COR-L47 (cell line): ENCODE measurements at places on chromosomes 13 and 19.

- no peak for DNase-seq
These were observed 3.1 kb upstream of the BCL3 start for GRCh38 chr19:44745341-44745831.

DNA sequence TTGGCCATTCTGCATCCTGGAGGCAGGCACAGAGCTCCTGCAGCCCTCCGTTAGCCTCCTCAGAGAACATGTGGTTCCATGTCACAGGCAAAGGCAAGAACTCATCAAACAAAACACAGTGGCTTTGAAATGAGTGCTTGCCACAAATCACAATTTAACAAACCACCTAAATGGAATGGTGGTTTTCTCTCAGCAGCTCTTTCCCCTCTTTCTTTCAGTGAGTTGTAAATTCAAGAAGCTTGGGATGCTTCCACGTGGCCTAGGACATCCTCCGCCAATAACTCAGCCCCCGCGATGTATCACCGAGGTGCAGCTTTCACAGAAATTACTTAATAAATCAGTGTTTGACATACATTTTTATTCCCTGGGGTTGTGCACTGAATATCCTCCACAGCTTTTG lies 65.4 kb upstream of the RFC3 start:
- DNase-seq: no peak

DNA sequence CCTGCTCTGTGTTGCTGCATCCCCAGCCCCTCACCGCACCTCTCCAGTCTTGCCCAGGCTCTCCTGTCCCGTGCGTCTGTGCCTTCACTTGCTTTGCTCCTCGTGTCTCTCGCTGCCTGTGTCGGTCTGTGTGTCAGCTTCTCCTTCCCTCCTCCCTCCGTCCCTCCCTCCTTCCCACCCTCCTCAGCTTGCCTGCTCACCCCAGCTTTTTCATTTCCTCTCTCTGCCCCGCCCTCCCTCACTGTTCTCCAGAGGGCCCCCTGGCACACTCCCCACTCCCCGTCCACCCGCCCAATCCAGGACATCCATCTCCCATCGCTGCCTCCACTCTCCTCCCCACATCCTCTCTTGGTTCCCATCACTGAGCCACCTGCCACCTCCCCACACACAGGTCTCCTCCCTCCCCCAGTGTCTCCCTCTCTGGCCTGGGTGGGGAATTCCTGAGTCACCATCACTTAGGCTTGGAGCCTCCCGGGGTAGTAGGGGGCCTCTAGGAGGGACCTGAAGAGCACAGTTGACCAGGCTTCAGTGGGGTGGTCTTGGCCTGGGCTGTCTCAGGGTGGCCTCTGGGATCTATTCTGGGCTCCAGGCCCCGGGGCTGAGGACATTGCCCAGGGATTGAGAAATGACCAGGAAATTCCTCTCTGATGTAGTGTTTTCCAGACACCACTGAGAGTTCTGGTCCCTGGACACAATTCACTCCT lies at the start of gene PTGIR:
PTGIR (minus strand) TSS at position 132 of the 704 bp plus-strand sequence. CDS start 864 bp downstream, outside the sequence.
- no peak for DNase-seq

- DNase-seq: no peak
These were observed 6.3 kb downstream of the TEX101 start for GRCh38 chr19:43420954-43421353.

- DNase-seq: peak; percentile 64
These were observed 823 bp downstream of the TLE5 start for GRCh38 chr19:3061182-3062161.

GRCh38 chr19:2255112-2255845 lies 938 bp downstream of the JSRP1 start:
- no peak for DNase-seq

DNA sequence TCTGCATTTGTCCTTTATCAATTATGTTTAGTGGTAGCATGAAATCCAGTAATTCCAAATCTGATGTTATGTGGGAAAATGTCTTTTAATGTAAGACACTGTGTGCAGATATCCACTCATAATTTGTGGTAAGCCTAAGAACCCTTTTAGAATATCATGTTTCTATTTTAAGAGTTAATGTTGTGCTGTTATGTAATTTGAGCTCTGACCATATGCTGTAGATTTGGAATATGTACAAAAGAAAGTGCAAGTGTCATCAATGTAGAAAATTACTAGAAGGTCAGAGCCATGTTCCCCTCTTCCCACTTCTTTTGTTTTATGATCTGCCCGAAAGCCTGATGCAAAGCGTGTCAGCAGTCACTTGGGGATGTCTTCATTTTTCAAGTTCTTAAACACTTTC lies 44.5 kb downstream of the SCEL start:
- no peak for DNase-seq

DNA sequence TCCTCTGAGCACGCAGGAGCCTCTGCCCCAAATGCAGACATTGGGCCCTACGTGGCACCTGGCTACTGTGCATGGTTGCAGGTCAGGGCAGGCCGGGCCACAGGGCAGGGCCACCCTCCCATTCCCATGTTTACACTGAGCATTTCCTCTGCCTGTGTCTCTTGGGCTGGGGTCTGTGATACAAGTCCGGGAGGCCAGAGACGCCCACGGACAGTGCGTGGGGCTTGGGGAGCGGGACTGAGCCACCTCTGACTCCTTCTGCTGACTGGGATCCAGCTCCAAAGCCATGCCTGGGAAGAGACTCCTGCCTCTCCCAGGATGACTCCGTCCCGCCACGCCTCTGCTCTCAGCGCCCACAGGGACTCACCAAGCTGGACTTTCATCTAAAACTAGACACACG lies 18.8 kb downstream of the GAS6 start:
- no peak for DNase-seq

- DNase-seq: no peak
These were observed 9.3 kb upstream of the LINGO3 start for GRCh38 chr19:2317300-2317699.

DNA sequence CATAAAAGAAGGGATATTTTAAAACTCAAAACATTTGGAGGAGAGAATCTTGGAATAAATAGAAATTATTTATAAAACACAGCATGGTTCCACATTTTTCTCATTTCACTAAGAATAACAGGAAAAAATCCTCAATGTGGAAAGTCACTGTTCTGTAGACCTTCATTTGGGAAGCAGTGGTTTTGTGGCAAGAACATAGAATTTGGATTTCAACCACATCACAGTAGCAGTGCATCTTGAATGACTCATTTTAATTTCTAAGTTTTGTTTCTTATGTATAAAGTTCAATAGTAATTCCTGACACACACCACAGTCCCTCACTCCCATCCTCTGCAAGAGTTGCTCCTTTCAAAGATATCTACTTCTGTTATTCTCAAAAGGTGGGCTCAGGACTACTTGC lies 264.0 kb downstream of the ENOX1 start:
- DNase-seq: no peak

- DNase-seq: peak; percentile 98
These were observed at the start of gene DYRK1B for GRCh38 chr19:39833464-39834286. DYRK1B (minus strand) TSS chr19:39834162; CDS start chr19:39831867, 2,295 bp downstream.

GRCh38 chr19:40282920-40283319 lies 2.2 kb downstream of the AKT2 start:
- no peak for DNase-seq

DNA sequence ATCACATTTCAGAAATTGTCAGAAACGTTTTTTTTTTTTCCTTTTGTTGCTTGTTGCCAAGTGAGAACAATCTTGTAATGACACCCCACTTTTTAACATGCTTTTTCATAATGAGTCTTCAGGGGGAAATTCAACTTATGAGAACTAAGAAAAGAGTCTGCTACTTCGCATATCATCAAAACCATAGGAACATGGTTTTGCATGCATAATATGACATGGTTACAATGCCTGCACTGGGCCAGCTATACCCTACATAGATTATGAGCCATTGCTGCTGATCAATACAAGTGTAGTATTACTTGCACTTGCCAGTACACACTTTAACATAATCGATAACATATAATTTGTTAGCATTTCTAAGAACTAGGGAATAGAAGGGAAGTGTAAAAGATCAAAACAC lies 191.0 kb upstream of the NBEA start:
- no peak for DNase-seq

- peak; percentile 72 for DNase-seq
These were observed 66.8 kb downstream of the MRPL57 start for GRCh38 chr13:21243045-21243897.

GRCh38 chr19:41792513-41793413 lies 3.6 kb upstream of the CEACAM3 start:
- DNase-seq: no peak

GRCh38 chr19:39398297-39398864 lies 7.2 kb downstream of the MED29 start:
- no peak for DNase-seq

DNA sequence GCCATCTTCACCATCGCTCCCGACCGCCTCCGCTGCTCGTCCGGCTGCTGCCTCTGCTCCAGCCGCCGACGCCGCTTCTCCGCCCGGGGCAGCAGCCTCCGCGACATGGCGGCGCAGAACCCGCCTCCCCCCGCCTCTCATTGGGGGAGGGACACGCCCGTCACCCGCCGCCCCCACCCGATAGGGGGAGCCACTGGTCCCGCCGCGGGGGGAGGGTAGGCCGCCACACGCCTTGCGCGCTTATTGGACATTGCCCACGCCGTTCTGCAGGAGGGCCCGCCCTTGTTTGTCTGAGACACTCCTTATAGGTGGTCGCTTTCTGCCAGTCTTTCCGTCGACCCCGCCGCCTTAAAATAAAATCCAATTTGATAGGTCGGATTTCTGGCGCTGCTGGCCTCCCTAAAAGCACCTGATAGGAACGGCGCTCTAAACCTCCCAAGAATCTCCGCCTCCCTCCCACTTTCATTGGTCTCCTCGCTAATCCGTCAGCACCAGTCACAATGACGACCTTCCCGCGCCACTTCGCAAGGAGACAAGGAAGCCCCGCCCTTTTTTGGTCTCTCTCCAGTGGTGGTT lies at the start of gene HNRNPL:
HNRNPL (minus strand) TSS at position 127 of the 576 bp plus-strand sequence; CDS start at position 107, 20 bp downstream.
- peak; percentile 100 for DNase-seq

GRCh38 chr19:3369337-3370213 lies 3.2 kb downstream of the NFIC start:
- no peak for DNase-seq

DNA sequence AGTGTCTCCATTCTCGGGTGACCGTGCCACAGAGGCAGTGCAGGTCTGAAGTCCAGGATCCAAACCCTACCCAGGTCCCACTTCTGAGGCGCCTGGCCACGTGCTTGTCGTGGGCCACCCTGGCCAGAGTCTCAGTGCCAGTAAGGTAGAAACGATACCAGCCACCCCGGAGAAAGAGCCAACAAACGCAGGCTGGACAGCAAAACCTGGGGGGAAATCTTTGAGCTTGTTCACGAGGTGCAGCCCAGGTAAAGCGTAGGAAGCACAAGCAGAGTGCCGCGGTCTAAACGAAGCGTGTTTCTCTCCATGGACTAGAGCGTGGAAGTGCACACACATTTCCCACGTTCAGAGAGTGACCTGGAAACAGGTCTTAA lies 95.6 kb downstream of the ATP11A start:
- DNase-seq: no peak

DNA sequence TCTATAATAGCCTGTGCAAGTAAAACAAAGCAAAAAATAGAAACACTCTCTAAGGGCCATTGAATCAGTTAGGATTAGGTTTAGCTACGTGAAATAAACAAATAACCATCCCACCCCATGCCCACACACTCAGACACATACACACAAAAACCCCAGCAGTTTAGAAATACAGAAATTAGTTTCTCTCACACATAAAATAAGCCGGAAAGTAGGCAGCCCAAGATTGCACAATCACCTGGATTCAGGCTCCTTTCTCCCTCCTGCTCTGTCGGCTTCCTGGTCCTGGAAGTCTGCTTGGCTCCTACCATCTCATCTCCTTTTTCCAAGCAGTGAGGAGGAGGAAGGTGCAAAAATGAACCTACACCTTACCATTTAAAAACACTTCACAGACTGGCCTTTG lies 22.6 kb upstream of the USP12 start:
- no peak for DNase-seq

DNA sequence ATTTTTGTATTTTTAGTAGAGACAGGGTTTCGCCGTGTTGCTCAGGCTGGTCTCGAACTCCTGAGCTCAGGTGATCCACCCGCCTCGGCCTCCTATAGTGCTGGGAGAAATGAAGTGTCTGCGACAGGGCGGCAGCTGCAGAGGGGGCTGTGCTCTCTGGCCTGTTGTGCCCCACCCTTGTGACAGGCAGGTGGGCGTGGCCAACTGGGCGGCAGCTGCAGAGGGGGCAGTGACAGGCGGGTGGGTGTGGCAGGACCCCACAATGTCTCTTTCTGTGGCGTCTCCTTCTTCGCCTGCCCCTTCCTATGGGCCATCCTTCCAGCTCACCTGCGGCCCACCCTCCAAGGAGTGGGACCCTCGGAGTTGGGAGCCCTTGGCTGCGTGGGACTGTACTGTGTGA lies 11.8 kb downstream of the STK11 start:
- no peak for DNase-seq

- DNase-seq: no peak
These were observed 214.2 kb upstream of the MAB21L1 start for GRCh38 chr13:35690581-35691207.

- no peak for DNase-seq
These were observed 35.1 kb downstream of the LCP1 start for GRCh38 chr13:46146898-46147297.

- DNase-seq: no peak
These were observed 41.8 kb upstream of the PNMA8B start for GRCh38 chr19:46537136-46538097.

DNA sequence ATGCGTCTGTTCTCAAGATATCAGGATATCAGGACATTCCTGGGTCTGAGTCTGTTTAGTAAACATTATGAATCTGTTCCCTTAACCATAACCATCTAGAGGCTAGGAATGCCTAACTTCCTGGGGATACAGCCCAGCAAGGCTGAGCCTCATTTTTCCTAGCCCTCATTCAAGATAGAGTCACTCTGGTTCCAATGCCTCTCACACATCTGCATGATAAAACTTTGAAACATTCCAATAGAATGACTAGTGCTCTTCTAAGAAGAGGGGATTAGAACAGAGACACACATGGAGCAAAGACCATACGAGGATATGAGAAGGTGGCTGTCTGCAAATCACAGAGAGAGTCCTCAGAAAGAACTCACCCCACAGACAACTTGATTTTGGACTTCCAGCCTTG lies 20.6 kb upstream of the CABP5 start:
- no peak for DNase-seq

GRCh38 chr19:1410136-1410786 lies 2.9 kb downstream of the DAZAP1 start:
- DNase-seq: no peak

- DNase-seq: no peak
These were observed 2.1 kb downstream of the ZNF709 start for GRCh38 chr19:12482509-12482886.

DNA sequence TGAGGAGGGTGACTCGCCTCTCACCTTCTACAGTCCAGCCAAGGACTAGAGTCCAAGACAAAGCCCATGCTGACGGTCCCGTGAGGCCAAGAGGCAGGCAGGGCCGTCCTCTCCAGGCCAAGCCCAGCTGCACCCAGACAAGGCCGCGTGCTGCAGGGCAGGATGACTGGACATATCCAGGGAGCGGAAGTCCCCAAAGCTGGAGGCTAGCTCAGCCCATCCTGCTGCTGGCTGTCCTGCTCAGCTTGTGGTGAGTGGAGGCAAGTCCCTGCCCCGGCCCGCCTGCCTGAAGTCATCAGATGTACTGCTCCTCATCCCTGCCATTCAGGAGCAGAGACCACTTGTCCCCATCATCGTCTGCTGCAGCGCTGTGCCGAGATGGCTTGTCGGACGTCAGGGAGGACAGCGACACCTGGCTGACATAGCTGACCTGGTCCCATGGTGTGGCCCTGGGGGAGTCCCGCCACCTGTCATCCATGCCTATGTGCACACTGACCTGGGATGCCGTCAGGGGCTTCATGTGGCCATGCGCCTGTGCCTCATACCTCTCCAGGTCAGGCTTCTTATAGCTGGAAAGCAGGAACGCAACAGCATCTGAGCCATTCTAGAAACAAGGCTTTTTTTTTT lies 72.8 kb downstream of the CCDC70 start:
- DNase-seq: no peak

- DNase-seq: no peak
These were observed 36.8 kb downstream of the UFM1 start for GRCh38 chr13:38386421-38386820.

GRCh38 chr13:27534108-27534980 lies 84.0 kb upstream of the MTIF3 start:
- no peak for DNase-seq
